ENCODE measurements at places on chromosomes 11 and 22.

- no peak for DNase-seq
These were observed 147.4 kb upstream of the TEAD1 start for GRCh38 chr11:12526789-12527188.

GRCh38 chr11:122167100-122167499 lies 51.1 kb upstream of the BLID start:
- DNase-seq = no peak

DNA sequence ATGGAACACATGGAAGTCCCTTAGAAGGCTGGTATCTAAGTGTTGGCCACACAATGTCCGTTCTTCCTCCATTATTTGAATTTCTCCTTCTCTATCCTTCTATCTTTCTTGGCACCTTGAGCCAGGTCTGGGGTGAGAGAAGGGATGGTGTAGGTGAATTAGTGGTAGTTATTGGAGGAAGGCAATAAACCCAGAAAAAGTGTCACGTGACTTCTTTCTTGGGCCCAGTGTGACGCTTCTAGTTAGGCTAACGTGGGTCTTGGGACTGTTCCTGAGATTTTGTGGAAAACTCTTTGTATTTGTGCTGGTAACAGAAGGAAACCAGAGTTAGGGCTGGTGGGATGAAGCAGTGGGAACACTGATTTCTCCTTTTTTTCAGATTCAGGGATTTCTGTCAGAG lies 53.1 kb upstream of the ELF5 start:
- no peak for DNase-seq

GRCh38 chr11:122202951-122203456 lies 87.0 kb upstream of the BLID start:
- peak; percentile 48 for DNase-seq

GRCh38 chr11:69054397-69055211 lies 5.9 kb downstream of the TPCN2 start:
- DNase-seq = no peak

DNA sequence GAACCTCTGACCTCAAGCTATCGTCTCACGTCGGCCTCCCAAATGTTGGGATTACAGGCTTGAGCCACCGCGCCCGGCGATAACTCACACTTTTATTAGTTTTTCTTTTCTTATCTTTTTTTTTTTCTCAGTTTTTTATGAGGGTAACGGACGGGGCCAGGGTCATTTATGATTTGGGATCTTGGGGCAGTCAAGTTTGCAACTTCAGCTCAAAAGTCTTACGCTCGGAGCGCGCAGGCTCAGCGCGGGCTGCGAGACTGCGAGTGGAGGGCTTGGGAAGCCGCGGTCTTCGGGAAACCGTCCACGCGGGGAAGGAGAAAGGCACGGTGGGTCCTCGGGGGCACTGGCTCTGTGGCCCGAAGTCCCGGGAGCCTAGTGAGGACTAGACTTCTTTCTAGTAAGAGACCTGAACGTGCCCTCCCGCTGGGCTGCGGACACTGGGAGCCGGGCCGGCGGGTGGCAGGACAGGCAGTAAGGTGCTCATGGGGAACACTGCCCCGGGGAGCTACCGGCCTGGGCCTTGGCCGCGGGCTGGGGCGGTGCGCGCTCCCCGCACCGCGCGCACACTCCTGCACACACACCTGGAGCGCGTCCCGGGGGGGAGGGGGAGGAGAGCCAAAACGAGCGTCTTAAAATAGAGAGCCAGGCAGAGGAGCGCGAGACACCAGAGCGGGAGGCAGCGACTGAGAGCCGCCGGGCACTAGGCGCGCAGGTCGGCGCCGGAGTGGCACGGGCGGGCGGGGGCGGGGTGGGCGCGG lies 476 bp upstream of the BARX2 start:
- no peak for DNase-seq

GRCh38 chr11:80136991-80137390 lies 696.2 kb upstream of the TENM4 start:
- DNase-seq = no peak

DNA sequence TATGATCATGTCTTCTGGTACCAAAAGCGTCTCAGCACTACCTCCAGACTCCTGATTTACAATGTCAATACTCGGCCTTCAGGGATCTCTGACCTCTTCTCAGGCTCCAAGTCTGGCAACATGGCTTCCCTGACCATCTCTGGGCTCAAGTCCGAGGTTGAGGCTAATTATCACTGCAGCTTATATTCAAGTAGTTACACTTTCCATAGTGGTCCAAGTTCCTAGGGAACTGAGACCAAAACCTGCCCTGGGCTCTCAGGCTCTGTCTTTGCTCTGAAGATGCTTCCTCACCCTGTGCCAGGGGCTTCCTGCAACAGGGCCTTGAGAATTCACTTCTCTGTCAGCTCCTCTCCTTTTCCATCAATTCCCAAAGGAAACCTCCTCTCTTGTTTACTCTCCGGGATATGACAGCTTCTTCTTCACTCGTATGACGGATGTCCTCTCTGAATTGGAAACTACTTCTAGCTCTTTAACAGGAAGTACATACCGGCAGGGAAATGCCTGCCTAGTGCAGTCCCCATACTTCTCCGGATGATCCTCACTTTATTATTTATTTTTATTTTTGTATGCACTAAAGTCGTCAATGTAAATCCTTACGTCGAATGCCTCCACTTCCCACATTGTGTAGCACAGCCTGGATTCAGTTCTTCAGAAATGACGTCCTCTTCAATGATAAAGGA lies 29.6 kb upstream of the PRAME start:
- DNase-seq = no peak

- no peak for DNase-seq
These were observed 182.7 kb downstream of the ADAMTS15 start for GRCh38 chr11:130631119-130631518.

DNA sequence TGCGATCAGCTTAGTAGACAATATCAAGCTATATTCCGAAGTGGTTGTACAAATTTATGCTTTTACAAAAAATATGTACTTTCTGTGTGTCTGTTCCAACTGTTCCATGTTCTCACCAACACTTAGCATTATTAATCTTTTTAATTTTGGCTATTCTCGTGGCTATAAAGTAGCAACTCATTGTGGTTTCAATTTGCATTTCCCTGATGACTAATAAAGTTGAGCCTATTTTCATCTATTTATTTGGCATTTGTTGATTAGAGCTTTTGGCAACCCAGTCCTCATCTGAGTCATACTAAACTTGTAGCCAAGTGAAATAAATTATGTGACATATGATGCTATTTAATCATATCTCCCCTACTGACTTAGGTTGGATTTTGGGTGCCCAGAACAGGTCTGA lies 115.9 kb downstream of the FBXO7 start:
- no peak for DNase-seq

GRCh38 chr11:4680341-4680740 lies 17.3 kb downstream of the OR51E2 start:
- DNase-seq = no peak

- no peak for DNase-seq
These were observed 21.0 kb downstream of the RPL3 start for GRCh38 chr22:39298241-39298987.

DNA sequence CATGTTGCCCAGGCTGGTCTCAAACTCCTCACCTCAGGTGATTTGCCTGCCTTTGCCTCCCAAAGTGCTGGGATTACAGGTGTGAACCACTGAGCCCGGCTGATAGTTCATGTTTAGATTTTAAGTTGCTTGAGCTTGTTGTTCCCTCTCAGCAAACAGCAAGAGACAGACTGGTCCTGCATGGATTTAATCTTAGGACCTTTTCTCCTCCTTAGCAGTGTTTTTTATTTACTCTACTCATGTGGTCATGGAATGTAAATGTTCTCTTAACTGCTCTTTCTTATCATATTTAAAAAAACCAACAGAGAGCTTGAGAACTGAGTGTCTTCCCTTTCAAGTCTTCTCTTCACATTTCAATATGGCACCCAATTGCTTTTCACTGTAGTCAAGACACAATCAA lies 22.7 kb upstream of the PRDM10 start:
- DNase-seq = no peak

DNA sequence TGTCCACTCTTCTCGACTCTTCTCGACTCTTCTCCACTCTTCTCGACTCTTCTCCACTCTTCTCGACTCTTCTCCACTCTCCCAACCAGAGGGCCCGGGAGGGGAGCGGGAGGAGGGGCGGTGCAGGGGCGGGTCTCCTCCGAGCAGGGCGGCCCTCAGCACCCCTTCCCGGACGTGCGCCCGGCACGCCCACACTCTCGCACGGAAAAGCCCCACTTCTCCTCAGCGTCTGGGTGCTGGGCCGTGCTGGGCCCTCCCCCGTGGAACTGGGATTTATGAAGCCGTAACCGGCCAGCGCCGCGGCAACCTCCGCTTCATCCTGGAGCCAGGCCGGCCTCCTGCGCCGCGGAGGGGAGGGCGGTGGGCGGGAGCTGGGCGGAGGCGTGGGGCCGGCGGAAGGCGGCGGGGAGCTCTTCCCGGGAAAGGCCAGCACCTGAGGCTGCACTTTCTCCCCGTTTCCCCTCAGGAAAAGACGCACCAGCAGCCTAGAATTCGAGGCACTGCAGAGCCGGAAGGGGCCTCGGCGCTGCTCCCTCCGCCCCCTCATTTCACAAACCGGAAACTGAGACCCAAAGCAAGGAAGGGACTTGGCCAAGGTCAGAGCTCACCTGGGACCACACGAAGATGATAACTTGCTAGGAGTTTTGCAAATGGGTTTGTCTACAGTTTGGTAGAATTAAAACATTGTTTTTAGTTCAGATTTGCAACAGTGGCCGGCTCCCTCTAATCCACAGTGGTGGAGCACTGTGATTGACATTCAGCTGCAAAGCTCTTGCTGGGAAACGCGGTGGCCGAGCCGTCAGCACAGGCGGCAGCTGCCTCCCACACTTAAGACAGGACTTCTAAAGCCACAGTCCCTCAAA lies 31.6 kb upstream of the JAM3 start:
- peak; percentile 32 for DNase-seq

DNA sequence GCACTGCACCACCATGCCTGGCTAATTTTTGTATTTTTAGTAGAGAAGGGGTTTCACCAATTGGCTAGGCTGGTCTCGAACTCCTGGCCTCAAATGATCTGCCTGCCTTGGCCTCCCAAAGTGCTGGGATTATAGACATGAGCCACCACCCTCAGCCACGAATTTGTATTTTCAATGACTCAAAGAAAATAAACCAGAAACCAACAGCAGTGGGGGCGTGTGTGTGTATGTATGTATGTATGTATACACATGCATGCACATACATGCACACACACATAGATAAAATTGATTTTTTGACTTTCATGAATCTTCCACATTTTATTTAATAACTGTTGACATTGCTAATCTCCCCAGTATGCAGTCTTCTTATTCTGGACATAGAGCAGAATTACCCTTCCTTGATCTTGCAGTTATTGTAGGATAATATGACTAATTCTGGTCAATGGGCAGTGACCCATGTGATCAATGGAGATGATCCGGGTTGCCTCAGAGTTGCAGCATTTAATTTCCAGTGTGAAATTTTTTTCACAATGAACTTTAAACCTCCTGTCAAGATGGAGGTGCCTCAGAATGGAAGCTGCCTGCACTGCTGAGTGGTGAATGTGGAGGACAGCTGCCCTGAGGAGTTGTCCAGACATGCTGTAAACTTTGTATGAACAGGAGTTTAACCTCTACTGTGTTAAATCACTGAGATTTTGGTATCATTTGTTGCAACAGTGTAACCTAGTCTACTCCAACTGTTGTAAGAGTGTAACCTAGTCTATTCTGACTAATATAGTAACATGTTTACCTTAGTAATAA lies 12.8 kb upstream of the PTPN5 start:
- no peak for DNase-seq

DNA sequence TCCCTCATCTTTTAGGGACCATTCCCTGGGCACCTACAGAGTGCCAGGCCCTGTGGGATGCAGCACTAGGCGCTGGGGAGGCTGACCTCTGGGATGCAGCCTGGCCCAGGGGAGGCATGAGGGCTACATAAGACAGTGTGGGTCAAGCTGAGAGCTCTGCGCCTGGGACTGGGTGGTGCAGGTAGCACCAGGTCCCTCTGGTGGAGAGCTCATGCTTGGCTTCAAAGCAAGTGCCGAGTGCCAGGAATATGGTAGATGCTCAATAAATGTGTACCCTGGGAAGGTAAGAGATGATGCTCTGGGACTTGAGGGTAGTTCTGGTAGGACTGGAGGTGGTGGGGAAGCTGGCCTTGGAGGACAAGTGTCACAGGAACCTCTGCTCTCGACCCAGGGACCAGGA lies 2.0 kb upstream of the MPPED1 start:
- no peak for DNase-seq
